ENCODE measurements at places on chromosomes 13 and 19.

DNA sequence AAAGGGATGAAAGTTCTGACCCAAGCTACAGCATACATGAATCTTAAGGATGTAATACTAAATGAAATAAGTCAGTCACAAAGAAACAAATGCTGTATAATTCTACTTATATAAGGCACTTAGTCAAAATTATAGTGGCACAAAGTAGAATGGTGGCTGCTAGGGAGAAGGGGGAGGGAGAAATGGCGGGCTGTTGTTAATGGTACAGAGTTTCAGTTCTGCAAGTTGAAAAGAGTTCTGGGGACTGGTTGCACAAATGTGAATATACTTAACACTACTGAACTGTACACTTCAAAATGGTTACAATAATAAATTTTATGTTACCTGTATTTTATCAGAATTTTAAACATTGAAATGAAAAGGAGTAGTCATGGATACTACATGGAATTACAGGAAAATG lies 48.9 kb upstream of the CLDN10 start:
- DNase-seq, result no peak

GRCh38 chr13:33092073-33092987 lies 76.1 kb downstream of the KL start:
- no peak for DNase-seq

DNA sequence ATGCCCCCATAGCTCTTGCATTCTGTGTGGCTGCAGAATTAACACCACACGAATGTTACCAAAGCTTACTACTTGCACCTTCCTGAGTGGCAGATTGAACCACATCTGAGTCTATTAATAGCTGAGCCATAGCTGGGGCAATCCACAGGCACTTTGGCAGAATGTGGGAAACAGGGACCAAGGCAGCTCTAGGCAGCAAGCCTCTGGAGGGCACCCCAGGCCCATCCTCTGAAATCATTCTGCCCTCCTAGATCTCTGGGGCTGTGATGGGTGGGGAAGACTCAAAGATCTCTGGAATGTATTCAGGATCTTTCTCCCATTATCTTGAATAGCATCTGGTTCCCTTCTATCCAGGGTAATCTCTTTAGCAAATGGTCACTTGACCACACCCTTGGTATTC lies 139.3 kb downstream of the TNFRSF19 start:
- DNase-seq, result no peak

DNA sequence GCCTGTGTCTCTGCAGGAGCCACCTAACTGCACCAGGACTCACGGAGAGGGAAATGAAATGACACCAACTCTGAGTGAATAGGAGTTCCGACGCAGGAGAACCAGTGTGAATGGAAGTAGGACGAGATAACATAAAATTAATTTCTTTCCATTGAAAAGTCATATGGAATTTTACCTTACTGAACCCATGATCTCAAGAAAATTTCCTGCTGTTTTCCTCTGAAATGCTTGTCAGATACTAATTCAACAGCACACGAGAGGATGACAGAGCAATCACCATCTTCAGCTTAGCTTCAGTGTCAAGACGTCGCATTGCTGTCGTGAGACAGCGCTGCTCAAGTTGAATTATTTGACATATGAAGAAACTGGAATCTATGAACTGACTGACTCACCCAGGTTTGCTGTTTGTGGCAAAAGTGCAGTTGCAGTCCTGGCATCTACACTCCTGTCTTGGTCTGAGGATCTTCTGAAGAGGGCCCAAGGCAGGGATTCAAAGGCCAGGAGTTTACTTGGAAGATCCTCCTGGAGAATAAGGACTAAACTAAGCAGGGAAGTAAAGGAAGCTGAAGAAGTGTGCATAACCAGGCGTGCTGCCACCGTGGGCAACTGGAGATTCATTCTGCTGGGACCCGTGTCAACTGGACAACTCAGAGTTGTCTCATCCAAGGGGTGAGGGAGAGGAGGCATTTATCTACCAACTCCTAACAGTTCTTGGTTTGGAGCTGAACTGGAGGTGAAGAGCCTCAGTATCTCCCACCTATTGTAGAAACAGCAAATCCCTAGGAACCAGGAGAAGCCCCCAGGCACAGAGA lies 214.4 kb upstream of the IRS2 start:
- DNase-seq, result no peak

- peak; percentile 17 for DNase-seq
Observed at GRCh38 chr19:604355-604754, 14.7 kb downstream of the HCN2 start.
